Fibroblast of lung (primary cell): ENCODE measurements at places on chromosomes 4 and X.

- DNase-seq = no peak
Observed at GRCh38 chrX:39998636-39999406, 98.9 kb downstream of the BCOR start.

DNA sequence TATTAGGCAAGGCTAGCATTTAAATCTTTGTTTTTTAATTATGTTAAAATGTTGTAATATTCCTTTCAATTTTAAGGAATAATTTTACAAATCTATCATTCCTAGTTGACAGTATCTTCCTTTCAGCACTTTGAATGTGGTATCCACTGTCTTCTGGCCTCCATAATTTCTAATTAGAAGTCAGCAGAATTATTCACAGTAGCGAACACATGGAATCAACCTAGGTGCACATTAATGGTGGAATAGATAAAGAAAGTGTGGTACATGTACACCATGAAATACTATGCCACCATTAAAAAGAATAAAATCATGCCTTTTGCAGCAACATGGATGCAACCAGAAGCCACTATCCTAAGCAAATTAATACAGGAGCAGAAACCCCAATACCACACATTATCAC lies 1887.8 kb downstream of the PCDH7 start:
- DNase-seq = no peak

- DNase-seq = no peak
Observed at GRCh38 chr4:14977830-14978229, 24.5 kb upstream of the CPEB2 start.

- DNase-seq = no peak
Observed at GRCh38 chrX:137118136-137118535, 84.3 kb upstream of the GPR101 start.

DNA sequence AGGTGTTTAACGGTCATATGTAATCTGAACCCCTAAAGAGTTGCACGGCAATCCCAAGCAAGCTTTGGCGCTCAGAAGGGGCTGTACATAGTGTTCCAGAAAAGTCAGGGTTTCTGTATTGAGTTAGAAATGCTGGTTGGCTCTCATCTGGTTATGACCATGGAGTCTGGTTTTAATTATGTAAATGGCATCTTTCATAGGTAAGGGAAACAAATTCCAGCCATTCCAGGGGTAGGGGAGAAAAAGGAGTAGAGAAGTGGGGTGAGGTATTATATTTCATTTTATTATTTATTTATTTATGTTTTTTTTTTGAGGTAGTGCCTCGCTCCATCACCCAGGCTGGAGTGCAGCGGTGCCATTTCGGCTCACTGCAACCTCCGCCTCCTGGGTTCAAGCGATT lies 15.9 kb downstream of the KLF3 start:
- DNase-seq = no peak

DNA sequence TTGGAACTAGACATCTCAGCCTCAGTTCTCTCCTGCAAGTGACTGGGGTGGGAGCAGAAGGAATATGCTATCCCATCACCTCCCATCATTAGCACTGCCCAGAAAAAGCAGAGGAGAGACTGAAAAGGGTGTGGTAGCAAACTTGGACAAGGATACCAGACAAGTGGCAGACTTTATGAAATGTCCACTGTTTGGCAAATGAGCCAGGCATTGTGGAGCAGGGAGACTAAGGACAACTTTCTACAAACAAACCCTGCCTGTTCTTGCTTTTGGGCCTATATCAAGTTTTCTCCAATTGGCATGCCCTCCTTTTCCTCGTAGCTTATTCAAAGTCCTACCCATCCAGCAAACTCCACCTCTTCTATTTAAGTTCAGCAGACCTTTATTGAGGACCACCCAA lies 41.6 kb downstream of the ZCCHC12 start:
- no peak for DNase-seq

- DNase-seq = no peak
Observed at GRCh38 chr4:181549576-181550188, 693.5 kb upstream of the TENM3 start.

DNA sequence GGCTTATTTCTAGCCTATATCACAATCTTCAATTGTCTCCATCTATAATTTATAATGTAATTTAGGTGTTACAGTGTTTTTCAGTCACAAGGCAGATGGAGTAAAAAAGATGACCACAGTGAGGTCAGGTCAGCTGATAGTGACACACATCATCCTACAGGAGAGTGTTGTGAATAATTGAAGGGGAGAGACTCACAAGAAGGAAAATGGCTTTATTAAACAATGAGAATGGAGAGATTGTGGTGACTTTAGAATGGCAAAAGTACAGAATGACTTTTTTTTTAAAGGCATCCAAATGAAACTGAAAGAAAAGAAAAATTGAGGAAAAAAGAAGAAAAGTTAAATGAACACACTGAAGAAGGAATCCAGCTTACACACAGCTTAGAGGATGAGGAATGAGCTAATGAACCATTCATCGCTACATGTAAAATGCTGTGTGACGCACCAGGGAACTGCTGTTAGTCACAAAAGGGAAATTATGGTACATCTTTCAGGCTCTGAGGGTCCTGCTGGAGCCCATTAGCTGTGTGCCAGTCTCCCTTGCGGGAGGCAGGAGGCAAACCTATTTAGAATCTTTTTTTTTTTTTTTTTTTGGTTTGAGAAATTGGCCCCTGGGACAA lies 56.6 kb downstream of the SPRY1 start:
- DNase-seq = no peak

GRCh38 chrX:49278081-49278480 lies 8.5 kb downstream of the PPP1R3F start:
- no peak for DNase-seq

- peak; percentile 40 for DNase-seq
Observed at GRCh38 chr4:80072228-80072743, 743 bp downstream of the ANTXR2 start.

DNA sequence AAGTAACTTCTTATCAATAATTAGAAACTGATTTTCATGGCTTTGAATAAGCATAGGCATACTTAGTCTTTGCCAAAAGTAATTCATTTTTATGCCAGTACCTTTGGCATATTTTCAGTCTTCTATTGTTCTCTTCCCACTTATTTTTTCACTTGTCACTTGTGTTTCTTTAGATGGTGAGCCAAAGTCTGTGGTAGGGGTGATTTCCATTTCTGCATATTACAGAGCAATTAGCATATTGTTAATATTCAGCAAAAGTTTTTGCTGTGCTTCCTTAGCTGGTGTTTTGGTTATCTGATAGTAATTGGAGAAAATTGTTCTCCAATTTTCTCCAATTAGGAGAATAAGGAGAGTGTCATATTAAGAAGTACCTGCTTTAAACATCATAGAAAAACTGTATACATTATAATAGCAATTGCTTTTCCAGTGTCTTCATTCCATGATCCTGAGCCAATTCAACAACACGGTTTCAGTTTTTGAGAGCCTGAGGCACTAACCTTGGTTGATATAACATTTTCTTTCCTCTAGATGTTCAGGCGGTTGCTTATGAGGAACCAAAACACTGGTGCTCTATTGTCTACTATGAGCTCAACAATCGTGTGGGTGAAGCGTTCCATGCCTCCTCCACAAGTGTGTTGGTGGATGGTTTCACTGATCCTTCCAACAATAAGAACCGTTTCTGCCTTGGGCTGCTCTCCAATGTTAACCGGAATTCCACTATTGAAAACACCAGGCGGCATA lies 64.7 kb downstream of the SMAD1 start:
- peak; percentile 80 for DNase-seq

GRCh38 chr4:145852256-145852839 lies 86.3 kb downstream of the ZNF827 start:
- no peak for DNase-seq
